ENCODE measurements at places on chromosomes 4 and X. TPM values are rescaled to one million over a fixed set of nuclear protein-coding genes. Genes with fewer than 3 reads are reported as not detected.
A peak's percentile ranks its signal among the peaks of the same experiment; 100 is the strongest.

PSAPL1 gene
- total RNA-seq = 0.22 TPM

NUP62CL gene
- total RNA-seq = 0.66 TPM

LUZP4 gene
- total RNA-seq = not detected

GRCh38 chr4:42646013-42646784 lies 10.7 kb downstream of the ATP8A1 start:
- no peak for DNase-seq

TMEM150C gene
- 44.9 TPM for total RNA-seq

- no peak for DNase-seq
Observed at GRCh38 chr4:127084666-127085065, 548.1 kb upstream of the INTU start.

GRCh38 chr4:47210828-47211227 lies 179.5 kb downstream of the GABRB1 start:
- no peak for DNase-seq

DNA sequence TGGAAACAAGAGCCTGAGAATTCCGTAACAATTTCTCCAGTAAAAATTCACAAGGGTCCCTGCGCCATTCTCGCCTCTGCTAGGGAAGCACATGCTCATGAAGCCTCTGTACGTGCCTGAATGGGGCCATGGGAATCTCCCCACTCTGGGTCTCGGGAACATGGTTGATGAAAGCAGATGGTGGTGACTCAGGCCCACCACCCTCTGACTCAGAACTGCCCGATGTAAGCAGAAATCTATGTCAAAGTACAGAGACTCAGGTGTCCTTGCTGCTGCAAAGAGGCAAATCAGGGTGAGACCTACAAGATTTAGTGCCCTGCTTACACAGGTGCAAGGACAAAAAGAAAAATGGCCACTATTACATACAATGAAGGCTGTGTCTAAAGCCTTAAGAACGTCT lies 65.0 kb downstream of the SCD5 start:
- DNase-seq = no peak

- DNase-seq = no peak
Observed at GRCh38 chr4:26434030-26434639, 56.1 kb downstream of the CCKAR start.

DNA sequence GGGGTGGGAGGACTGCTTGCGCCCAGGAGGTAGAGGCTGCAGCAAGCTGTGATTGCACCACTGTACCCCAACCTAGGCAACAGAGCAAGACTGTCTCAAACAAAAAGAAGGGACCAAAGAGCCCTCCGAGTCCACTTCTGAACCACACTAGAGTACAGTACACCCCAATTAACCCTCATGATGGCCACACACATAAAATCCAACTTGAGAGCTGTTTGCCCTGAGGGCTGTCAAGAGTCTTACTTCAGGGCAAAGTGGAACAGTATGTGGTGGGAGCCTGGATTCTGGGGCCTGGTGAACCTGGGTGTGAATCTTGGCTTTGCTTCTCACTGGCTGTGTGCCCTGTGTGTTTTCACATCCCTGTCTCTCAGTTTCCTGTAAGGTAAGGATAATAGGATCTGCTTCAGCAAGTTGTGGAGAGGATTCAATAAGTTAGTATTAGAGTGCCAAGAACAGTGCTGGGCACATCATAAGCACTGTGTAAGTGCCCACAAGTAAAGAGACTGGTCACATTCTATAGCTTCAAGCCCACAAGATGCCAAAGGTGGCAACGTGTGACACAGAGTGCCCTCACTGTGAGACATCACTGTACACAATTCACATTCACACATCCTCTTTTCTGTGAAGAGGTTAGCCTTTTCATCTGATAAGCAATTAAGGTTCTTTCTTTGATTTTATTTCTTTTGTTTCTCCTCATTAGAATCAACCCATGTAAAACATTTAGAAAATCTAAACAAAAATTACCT lies 52.1 kb downstream of the LEF1 start:
- DNase-seq = no peak

DNA sequence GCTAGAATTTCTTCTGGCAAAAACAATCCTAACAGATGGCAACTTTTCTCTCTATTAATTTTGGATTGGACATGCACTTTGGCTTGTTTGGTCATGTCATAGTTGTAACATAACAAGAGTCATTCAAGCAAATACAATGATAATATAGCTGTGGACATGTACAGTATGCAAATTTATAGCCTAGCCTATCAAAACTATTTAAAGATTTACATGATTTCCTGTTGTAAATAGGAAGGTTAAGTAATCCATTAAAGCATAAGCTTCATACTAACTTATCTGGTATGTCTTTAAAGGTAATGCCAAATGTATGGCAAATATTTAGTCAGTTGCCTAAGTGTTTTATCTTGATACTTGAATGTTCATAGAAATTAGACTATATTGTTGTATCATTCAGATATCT lies 45.3 kb downstream of the RPA4 start:
- no peak for DNase-seq

DNA sequence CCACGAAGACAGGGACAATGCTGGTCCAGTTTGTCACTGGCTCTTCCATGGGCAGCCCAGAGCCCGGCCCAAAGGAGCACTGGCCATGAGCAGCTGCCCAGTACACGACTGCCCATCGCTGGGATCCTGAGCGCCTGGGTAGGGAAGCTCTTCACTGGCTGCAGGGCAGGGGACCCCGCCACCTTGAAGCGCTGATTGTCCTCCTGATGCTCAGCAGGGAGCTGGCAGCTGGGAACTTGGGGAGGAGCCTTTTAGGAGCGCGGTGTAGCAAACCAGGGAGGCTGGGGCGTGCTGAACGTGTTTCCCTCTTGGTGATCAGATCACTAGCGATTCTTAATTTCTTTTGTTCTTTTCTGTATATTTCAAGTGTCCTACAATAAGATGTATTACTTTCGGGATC lies 1.8 kb downstream of the L1CAM start:
- DNase-seq = no peak

GPM6B gene
- 251 TPM for total RNA-seq

GRCh38 chr4:23135792-23136645 lies 443.3 kb downstream of the GBA3 start:
- DNase-seq = peak; percentile 60

ALG13 gene
- total RNA-seq = 48.6 TPM

GRCh38 chr4:83115656-83116285 lies 1.2 kb upstream of the PLAC8 start:
- no peak for DNase-seq

DNA sequence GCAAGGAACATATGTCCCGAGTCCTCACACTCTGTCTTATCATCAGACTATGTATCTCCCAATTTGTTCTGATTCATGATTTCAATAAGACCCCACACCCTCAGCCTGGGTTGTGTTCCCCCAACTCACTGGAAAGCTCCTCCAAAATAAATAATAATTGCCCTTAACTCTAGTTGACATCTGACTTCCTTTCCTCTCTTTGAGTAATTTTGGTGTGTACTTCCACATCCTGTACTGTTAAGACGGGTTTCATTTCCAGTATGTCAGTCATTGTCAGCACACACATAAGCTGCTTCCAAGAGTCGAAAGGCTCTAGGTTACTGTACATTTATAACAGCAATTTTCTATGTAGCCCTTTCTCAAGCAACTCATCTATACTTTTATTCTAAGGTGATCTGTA lies 52.2 kb upstream of the C1QTNF7 start:
- no peak for DNase-seq
